ENCODE measurements at places on chromosomes 3 and 15.

DNA sequence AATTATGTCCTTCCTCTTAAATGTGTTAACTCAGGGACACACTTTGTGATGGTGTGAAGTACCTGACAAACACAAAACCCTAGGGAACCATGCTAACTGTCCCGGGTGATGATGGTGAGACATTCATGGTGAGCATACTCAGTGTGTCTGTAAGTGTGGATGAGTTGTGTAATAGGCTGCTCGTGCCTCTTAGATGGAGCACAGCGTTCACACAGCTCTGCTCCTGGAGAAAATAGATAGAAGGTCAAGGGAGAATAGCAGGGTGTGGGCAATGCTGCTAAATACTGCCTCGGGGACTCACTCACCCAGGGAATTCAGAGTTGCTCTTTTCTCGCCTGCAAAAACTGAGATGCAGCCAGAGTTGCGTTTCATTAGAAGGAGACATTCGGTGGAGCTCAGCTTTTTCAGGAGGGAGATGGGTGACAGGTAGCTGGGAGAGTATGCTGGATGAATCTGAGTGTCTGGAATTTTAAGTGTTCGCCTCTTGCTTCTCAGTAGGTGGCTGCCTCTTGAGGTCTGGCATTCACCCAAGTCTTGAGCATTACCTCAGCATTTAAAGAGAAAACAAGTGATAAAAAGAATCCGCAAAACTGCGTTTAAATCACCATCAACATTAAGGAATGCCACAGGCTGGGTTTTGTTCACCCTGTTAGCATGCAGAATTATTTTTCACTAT, 813.2 kb downstream of the AGBL1 start:
- no peak for DNase-seq

DNA sequence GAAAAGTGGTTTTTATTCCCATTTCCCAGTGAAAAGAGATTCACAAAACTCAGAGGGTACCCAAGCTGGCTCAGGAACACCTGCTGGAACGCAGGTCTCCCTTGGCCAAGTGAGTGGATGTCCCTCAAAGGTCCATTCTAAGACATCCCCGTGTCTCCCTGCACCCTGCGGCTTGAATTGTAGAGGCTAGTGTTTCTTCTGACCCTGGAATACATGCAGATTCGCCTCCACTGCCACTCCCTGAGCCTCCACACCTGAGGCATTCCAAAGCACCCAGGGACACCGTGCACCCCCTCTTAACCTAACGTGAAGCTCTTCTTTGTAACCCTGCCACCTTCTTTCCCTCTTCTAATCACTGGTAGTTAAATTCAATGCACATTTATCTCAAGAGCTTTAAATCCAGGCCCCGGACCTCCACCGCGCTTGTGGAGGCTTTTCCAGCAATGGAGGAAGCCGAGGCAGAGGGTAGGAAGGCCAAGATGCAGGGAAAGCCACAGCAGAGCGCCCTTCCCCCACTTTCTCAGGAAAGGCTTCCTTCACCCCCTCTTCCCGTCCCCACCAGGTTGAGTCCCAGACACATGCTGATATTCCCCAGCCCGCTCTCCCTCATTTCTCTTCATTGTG, 590 bp upstream of the ITGA11 start:
- no peak for DNase-seq

GRCh38 chr3:46763178-46763577, 45.5 kb upstream of the PRSS50 start:
- DNase-seq = no peak

GRCh38 chr3:179482857-179483256, 31.6 kb upstream of the GNB4 start:
- no peak for DNase-seq

DNA sequence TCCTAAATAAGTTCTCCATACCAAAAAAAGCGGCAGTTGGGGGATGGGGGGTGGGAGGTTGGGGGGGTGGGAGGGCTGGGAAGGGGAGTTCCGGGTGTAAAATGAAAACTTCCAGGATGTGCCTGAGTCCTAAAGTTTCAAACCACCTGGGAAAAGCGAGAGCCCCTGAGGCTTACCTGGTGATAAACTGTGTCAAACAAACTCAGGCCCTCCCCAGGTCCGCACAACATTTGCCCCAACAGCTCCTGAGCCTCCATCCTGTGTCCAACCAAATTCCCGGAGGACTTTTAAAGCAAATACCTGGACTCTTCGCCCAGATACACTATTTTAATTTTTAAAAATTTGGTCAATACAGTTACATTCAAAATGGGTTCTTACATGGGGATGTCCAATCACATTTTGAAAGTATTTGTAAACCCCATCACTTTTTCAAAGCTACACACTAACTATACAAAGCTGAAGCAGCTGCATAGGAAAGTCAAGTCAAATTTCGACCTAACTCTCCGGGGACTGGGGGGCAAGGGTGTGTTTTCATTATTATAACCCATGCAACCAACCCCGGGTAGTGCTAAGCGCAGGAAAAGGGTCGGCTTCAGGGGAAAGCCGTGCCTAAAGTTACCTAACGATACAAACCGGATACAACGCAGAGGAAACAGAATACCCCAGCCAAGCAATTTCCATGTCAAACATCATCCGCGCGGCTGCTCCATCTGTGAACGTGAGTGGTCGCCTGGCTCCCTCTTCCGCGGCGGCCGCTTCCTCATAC, 685 bp upstream of the FOXB1 start:
- no peak for DNase-seq

GRCh38 chr3:63232764-63233396, 45.2 kb upstream of the SYNPR start:
- DNase-seq = no peak

GRCh38 chr3:137121704-137122314, 164.0 kb downstream of the IL20RB start:
- peak; percentile 38 for DNase-seq

- DNase-seq = no peak
These were observed 13.5 kb downstream of the SLCO3A1 start for GRCh38 chr15:91866971-91867372.

- no peak for DNase-seq
These were observed 124.2 kb downstream of the TFG start for GRCh38 chr3:100833483-100833882.

GRCh38 chr3:54131026-54131605, 8.8 kb downstream of the CACNA2D3 start:
- no peak for DNase-seq

DNA sequence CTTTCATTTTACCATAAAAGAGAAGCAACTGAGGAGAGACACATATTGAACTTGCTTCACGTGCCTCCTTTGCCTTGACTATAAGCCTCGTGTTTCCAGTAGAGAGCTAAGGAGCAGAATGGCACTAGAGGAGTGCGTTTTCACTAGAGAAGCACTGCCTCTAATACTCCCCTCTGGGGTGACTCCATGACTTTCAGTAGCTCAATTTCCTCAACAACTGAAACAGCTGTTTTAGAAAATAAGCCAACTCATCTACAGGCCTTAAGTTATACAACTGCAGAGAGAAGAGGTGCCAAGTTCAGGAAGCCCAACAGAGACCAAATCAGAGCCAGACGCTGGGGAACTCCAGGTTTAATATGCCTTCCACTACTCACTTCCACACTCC, 1.9 kb downstream of the UBP1 start:
- peak; percentile 35 for DNase-seq

DNA sequence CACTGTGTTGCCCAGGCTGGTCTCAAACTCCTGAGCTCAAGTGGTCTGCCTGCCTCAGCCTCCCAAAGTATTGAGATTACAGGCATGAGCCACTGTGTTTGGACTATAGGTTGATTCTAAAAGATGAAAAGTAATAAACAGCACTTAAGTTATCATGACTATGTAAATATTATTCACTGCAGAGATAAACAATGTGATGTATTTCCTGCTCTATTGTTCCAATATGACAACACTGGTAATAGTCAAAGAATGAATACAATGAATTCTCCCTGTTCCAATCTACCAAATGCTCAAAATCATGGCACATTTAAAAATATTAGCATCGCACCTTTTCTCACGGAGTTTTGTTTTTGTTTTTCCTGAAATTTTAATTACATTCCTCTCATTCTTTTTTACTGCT, 36.8 kb upstream of the TBL1XR1 start:
- DNase-seq = no peak

- DNase-seq = no peak
These were observed 344.4 kb upstream of the C2CD4B start for GRCh38 chr15:62509395-62509958.

DNA sequence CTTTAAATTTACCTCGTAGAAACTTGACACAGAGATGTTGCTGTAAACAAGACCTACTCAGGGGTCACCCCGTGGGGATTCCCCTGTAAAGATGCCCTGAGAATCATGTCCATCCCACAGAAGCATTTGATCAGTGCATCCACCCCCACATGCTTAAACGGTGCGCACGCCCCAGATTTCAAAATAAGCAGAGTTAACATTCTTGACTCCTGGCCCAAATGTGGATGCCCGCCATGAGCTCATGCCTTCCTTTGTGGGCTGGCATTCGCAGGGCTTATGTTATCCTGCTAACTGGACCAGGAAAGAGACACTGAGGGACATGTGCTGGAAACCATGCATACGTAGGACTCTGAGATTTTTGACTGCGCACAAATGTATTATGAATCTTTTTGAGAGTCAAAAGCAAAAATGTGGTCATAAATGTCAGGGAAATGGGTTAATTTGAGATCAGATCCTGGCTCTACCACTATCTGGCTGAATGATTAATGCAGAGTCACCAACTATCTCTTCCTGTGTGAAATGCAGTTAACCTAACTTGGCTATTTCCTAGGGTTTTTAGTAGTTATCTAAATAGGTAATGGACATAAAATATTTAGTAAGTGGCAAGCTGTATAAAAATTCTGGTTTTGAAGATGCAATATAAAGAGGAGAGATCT, 9.1 kb upstream of the TP63 start:
- no peak for DNase-seq

GRCh38 chr3:154310840-154311239, 13.4 kb downstream of the DHX36 start:
- no peak for DNase-seq

DNA sequence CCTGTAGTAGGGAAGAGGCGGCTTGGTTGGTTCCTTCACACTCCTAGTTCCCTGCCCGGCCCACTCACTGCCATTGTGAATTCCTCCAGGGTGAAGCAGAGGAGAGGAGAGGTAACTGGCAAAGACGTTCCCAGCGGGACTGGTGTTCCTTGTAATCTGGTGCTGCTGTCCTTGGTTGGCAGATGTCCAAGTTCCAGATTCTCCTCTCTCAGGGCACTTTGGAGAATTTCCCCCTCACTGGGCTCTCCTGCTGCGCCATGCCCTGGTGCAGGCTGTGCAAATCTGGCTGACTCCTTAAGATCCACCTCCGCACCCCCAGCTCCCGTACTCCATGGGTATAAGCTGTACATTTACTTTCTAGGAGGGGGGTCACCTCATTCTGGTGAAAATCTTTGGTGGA, 37.3 kb downstream of the THSD4 start:
- no peak for DNase-seq

GRCh38 chr3:9976721-9977709, 9.6 kb downstream of the EMC3 start:
- peak; percentile 98 for DNase-seq

GRCh38 chr3:102129760-102130608, 280.7 kb downstream of the NFKBIZ start:
- no peak for DNase-seq

DNA sequence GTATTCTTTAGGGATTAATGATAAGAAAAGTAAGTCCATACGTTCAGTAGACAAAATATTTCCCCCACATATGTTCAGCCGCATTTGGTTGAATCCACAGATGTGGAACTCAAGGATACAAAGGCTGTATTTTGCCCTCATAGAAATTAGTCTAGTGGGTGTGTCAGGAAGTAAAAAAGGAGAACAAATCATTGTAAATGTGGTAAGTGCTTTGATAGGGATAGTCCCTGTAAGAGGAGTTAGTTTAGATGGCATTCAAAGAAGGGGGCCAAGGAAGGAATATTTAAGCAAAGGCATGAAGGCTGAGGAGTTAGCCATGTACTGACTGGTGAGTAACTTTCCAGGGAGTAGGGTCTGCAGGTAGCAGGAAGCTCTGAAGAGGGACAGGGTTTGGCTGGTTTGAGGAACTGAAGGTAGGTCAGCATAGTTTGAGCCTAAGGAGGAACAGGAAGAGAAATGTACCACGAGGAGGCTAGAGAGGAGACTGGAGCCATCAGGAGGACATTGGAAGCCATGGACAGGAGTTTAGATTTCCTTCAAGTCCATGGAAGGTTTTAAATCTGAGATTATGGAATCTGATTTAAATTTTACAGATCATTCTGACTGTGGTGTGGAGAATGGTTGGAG, 98.8 kb downstream of the MME start:
- no peak for DNase-seq

DNA sequence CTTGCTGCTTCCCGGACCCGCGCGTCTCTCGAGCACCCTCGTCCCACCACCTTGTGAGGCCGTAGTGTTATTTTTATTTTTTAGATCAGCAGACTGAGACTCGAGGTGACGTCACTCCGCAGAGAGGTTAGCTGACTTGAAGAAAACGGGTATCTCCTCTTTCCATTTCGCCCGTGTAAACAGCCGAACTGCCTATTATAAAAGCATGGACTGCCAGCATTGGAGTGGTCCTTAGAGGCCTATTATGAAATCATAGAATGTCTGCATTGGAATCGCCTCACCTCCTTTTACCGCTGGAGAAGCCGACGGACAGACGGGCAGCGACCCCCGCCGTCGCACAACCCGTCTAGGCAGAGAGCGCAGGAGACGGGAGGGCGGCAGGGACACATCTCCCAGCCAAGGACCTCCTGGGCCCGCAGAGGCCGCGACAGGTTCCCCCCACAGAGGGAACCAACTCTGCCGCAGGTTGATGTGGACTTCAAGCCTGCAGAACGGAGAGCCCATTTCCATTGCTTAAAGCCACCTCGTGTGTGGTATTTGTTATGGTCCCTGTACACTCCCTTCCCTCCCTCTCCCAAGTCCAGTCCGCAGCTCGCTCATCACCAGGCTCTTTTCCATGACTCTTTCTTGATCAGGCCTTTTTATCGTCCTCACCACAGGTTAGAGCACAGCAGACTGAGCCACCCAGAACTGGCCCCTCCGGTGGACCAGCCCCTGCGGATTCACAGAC, 540 bp upstream of the PPP1R2 start:
- no peak for DNase-seq

DNA sequence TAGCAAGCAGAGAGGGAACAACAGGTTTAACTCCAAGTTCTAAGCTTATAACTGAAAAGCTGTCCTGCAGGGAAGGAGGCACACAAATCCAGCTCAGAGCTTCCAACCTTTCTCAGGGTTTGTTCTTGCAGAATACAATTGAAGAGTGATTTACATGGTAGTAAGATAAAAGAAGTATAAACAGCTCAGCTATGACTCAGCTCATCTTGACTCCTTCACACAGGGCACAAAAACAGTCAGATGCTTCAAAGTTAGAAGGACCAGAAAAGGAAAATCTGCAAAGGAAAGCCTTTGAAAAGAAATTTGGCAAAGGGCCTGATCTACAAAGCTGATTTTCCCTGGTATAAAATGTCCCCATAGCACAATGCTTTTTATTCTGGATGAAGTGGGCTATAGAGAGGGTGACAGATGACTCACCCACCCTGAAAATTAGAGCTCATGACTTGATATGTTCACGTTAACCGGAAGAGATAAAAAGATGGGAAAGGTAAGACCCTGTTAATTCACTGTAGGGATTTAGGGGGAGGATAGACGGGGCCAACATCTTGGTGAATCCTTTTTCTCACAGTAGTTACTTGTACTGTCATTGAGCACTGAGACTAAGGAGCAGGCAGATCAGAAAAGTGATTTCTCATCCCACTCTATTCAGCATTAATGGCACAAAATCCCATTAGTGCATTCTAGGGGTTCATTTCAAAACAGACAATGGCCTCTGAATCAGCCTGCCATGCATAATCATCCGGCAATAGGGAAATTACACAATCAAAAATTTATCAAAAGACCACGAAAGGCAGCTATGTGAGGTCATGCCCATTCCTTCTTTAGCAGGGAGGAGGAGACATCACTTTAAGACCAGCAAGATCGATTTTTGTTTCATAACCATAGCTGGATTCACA, 143.5 kb downstream of the GAP43 start:
- DNase-seq = no peak

Measured in erythroblast (primary cell).